ENCODE measurements at places on chromosomes 2 and 18.
A peak's percentile ranks its signal among the peaks of the same experiment; 100 is the strongest.

DNA sequence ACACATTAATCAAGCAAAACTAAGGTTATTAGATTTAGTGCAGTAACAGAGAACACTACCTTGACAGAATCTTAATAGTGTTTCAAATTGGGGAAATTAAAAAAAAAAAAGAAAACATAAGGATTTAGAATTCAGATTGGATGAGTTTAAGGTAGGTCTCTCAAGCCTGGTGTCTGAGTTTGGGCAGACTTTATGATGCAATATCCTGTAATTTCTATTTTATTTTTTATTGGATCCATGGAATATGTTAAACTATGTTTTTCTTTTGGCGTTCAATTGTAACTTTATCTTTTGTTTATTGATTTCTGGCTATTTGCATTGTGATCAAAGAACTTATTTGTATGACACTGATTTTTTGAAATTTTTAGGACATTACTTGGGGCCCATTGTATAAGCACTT, 394.1 kb upstream of the NETO1 start:
- no peak for DNase-seq

- DNase-seq, result peak; percentile 48
Observed at GRCh38 chr2:222753251-222753824, 81.9 kb downstream of the MOGAT1 start.

DNA sequence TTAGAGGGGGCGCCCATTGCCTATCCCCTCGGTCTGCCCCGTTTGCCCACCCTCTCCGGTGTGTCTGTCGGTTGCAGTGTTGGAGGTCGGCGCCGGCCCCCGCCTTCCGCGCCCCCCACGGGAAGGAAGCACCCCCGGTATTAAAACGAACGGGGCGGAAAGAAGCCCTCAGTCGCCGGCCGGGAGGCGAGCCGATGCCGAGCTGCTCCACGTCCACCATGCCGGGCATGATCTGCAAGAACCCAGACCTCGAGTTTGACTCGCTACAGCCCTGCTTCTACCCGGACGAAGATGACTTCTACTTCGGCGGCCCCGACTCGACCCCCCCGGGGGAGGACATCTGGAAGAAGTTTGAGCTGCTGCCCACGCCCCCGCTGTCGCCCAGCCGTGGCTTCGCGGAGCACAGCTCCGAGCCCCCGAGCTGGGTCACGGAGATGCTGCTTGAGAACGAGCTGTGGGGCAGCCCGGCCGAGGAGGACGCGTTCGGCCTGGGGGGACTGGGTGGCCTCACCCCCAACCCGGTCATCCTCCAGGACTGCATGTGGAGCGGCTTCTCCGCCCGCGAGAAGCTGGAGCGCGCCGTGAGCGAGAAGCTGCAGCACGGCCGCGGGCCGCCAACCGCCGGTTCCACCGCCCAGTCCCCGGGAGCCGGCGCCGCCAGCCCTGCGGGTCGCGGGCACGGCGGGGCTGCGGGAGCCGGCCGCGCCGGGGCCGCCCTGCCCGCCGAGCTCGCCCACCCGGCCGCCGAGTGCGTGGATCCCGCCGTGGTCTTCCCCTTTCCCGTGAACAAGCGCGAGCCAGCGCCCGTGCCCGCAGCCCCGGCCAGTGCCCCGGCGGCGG, 1.7 kb downstream of the MYCN start:
- DNase-seq, result peak; percentile 39

- DNase-seq, result peak; percentile 24
Observed at GRCh38 chr2:104857262-104858005, 3.5 kb downstream of the POU3F3 start.

DNA sequence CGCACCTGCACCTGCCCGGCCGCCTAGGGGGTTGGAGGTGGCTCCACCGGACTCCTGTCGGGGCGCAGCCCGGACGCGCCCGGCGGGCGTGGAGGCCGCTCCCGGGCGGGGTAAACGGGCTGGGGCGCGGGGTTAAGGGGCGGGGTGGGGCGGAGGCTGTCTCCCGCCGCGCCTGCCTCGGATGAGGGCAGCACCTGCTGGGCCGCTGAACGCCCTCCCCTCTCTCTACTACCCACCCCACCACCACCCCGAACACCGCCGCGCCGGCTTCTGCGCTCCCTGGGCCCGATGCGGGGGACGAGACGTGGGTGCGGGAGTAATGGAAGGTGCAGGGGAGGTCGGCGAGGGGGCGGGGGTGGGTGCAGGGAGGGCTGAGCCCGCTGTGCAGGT, 224.8 kb upstream of the ID2 start:
- no peak for DNase-seq

DNA sequence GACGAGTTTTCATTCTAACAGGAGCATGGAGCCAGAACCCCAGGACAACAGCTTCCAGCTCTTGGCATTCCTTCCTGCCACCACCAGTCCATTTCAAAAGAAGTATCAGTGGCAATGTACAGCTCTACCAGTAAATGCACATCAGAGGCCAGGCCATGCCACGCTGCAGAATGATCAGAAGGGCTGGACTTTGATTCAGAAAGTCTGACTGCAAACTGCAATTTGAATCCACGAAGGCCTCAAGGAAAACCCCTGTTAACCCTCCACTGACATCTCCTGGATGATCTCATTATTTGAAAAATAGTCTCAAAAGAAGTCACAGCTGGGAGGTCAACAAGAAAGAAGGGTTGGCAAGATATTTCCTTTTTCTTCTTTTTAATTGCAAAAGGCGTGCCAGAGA, 119.2 kb downstream of the MYO5B start:
- no peak for DNase-seq

DNA sequence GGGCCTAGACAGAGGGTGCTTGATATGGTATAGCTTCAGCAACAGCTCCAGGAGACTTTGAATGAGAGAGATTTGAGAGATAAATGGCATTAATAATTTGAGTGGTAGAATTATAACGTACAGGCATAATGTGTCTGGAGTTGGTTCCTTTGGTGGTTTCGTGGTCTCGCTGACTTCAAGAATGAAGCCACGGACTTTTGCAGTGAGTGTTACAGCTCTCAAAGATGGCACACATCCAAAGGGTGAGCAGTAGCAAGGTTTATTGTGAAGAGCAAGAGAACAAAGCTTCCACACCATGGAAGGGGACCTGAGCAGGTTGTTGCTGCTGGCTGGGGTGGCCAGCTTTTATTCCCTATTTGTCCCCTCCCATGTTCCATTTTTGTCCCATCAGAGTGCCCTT, 23.1 kb downstream of the PDCD1 start:
- DNase-seq, result no peak

DNA sequence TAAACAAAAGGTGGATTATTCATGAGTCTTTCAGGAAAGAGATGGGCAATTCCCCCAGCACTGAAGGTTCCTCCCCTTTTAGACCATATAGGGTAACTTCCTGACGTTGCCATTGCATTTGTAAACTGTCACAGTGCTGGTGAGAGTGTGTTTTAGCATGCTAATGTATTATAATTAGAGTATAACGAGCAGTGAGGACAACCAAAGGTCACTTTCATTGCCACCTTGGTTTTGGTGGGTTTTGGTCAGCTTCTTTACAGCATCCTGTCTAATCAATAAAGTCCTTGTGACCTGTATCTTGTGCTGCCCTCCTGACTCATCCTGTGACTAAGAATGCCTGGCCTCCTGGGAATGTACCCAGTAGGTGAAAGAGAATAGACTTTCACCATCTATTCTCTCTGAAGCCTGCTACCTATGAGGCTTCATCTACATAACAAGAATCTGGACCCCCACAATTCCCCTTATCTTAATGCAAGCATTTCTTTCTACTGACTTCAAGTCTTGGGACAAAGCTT, 148.7 kb downstream of the CABLES1 start:
- DNase-seq, result peak; percentile 85

GRCh38 chr2:237888389-237888788, 29.0 kb downstream of the RAMP1 start:
- DNase-seq, result no peak

DNA sequence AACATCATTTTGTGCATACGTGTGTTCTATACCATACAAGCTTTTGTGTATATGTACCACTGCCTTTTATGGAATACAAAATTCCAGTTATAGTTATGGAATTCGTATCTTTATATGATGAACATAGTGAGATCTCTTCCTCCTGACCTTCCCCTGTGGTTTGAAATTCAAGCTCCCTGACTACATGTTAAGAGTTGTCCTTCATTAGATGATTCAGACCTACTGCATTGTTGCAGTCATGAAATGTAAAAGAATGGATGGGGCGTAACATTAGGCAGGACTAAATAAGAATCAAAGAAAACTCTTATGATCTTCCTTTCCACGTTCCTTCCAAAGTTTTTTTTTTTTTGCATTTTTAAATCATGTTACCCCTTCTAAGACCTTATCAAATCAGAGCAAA, 107.1 kb downstream of the UNC80 start:
- DNase-seq, result no peak

DNA sequence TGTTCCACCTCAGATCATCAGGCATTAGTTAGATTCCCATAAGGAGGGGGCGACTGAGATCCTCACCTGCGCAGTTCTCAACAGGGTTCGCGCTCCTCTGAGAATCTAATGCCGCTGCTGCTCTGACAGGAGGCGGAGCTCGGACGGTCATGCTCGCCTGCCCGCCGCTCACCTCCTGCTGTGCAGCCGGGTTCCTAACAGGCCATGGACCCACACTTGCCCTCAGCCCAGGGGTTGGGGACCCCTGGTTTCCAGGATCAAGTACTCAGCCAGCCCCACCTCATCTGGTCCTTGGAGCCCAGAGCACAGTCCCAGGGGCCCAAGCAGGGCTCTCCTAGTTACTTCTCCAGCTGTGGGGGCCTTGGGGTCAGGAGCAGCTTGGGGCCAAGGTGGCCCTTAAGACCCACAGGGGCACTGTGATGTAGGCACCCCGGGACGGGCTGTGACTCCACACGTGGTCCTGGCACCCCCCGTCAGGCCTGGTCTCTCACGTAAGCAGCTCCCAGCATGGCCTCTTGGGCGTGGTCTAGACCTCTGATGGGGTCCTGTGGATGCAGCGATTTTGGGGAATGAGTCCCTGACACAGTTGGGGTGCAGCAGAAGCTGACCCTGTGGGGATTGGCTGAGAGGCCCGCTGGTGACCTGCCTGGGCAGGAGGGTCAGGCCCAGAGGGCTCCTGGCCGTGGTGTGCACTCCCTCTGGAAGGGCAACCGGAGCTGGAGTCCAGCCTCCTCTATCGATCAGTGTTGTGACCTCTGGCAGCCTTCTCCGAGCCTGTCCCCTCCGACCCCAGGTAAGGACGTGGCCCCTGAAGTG, 28.3 kb upstream of the OTOS start:
- DNase-seq, result no peak

DNA sequence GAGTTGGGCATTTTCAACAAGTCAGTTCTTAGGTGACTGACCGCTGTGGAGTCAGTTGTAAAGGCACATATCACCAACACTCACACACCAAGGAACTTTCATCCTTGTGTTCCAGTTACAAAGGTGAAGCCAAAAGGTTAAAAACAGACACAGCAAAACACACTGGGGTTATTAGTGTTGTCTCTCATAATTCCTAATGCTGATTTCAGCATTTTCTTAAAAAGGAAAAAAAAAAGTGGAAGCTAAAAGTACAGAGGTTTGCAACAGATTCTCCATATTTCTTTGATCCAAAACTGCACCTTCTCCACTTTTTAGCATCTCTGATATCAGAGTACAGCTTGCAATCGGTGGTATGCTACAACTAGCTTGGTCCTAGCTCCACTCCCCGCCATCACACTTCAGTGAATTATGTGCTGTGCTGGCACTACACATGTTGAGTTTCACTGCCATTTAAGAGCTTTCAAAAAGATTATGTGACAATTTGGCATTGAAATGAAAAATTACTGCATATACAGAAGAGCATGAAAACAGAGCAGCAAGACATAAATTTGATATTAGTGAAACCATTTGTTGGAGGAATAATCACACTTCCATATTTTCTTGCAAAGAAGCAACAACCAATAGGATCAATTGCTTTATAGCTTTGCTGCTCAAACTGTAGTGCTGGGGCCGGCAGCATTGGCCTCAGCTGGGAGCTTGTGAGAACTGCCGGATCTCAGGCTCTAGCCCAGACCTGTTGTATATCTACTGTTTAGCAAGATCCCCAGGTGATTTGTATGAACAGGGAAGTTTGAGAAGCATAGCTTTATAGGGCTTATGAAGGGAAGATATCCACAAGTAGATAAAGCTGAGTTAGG, 62.3 kb upstream of the DAPL1 start:
- no peak for DNase-seq

DNA sequence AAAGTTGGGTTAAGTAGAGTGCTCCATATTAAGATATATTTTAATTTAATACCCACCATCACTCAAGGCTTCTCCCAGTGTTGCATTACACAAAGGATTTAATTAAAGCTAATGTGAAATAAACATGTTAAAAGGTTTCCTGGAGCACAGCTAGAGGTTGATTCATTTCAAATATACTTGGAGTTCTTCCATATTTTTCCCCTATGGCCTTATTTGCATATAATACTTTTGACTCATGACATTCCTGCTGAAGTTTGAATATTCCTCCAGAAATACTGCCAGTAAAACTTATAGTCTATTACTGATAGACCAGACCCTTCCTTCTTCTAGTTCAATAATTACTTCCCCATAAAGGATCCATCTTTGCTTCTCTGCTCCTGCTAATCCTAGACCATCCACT, 227.5 kb downstream of the GULP1 start:
- no peak for DNase-seq

DNA sequence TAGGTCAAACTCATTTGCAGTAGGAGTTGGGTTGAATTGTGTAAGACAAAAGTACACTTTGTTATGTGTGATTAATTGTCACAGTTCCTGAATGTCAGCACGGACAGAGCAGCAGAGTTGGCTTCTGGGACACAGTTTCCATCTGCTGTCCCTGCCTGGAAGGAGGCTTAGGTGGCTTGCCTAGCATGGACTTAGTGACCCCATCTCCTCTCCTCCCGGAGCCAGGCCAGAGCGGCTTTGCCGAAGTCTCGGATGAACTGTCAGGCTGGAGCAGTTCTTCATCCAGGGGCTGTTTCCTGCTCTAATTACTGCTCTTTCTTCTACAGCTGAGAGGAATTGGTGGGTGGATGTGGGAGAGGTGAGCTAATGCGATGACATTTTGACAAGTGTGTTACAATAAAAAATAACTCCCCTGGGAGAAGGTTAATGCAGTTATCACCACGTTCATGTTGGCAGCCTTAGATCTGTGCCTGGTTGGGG, 102.0 kb downstream of the SH3RF3 start:
- DNase-seq, result no peak

- DNase-seq, result no peak
Observed at GRCh38 chr18:37669991-37670534, 104.5 kb upstream of the CELF4 start.

- DNase-seq, result peak; percentile 95
Observed at GRCh38 chr2:105409717-105410116, 10.9 kb upstream of the FHL2 start.

DNA sequence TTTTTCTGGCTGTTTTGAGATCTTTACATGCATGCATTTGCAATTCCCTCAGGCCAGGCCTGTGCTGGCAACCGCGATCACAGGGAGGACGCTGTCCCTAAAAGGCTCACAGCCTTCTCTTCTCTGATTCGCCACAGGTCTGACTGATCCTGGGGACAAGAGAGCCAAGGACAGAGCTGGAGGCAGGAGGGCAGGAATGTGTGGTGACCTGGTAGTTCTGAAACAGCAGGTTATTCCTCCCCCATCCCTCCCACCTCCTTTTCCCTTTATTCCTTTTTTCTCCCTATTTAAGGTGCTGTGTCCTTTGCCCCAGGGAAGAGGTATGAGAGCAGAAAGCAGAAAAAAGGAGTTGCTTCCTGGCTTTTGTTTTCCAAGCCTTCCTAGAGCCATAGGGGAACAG, 21.9 kb downstream of the TMEM177 start:
- DNase-seq, result no peak

- DNase-seq, result no peak
Observed at GRCh38 chr18:47081578-47081977, 46.2 kb upstream of the ELOA2 start.

- no peak for DNase-seq
Observed at GRCh38 chr2:16900405-16901025, 234.9 kb upstream of the CYRIA start.

- DNase-seq, result no peak
Observed at GRCh38 chr2:239774933-239775622, 250.1 kb downstream of the NDUFA10 start.

GRCh38 chr18:25102662-25103061, 249.3 kb downstream of the ZNF521 start:
- DNase-seq, result no peak

All from Daoy (cell line).